ENCODE measurements at places on chromosomes 2 and 18.

DNA sequence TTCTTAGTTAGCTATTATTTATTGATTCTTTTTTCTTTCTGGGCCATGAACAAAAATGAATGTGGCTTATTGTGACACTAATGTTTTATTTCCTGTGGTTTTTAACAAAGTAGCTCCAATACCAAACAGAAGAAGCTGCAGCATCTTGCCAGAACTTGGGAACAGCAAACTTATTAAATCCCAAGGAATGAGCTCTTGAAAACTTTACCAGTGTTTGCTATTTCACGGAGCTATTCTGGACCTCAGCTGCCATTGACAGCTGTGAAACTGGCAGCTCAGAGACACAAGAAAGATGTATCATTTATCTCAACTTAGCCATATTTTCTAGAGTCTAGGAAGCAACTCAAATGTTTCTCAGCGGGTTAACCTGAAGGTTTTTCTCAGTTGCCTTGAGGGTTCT lies 91.0 kb upstream of the NEUROD1 start:
- no peak for DNase-seq

DNA sequence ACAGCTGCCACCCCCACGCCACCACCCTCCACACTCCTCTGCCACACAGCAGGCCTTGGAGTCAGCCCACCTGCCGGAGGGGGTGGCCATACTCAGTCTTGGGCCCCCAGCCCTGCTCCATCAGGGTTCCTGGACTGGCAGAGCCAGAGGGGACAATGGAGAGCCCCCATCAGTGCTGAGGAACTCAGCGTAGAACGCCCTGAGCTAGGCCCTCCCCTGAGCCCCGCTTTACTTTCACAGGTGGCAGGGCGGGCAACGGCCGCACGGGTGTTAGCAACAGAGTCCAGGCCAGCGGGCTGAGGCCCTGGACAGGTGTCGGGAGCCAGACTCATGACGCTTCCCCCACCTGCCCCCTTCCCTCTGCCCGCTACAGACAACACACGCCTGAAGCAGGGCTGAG lies 47.1 kb downstream of the FOSL2 start:
- DNase-seq = no peak

- DNase-seq = no peak
Measured at GRCh38 chr2:10283106-10284062, 19.3 kb upstream of the HPCAL1 start.

- DNase-seq = peak; percentile 82
Measured at GRCh38 chr2:39513641-39514094, 76.6 kb upstream of the MAP4K3 start.

DNA sequence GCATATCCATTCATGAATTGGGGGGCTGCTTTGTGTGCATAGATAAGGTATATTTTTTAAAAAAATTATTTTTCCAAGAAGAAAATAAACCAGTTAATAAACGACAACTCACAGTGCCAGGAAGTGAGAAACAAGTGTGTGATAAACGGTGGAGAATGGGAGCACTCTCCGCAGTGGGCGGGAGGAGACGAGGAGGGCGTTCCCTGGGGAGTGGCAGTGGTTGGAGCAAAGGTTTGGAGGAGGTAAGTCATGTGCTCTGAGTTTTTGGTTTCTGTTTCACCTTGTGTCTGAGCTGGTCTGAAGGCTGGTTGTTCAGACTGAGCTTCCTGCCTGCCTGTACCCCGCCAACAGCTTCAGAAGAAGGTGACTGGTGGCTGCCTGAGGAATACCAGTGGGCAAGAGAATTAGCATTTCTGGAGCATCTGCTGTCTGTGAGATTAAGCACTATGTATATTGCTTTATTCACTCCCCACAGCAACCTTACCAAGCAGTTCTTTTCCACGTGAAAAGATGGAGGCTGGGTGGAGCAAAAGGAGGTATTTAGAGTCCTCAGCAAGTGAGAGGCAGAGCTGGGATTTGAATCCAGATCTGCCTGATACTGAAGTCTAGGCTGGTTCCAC lies 27.0 kb upstream of the CASP8 start:
- DNase-seq = peak; percentile 88

- no peak for DNase-seq
Measured at GRCh38 chr2:42076357-42077225, 28.8 kb downstream of the PKDCC start.

DNA sequence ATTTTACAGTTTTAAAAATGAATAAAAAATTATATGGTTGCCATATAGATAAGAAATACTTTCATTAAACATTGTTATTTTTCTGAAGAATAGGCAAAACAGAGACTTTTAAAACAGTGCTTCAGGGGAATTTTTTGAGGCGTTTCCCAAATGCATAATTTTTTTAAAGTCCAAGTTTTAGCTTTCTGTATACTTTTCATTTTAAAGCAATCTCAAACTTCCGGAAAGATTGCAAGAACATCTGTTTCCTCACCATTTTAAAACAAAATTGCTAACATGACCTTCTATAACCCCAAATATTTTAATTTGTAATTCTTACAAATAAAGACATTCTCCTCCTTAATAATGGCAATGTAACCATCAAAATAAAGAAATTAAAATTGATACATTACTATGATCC lies 15.1 kb upstream of the MBD2 start:
- no peak for DNase-seq

GRCh38 chr2:171855401-171855800 lies 38.6 kb downstream of the SLC25A12 start:
- no peak for DNase-seq

GRCh38 chr2:6854416-6854815 lies 11.3 kb downstream of the CMPK2 start:
- no peak for DNase-seq

- DNase-seq = peak; percentile 92
Measured at GRCh38 chr2:26184555-26185303, 11.8 kb downstream of the GAREM2 start.

GRCh38 chr2:190636361-190636760 lies 12.5 kb upstream of the NAB1 start:
- DNase-seq = no peak

DNA sequence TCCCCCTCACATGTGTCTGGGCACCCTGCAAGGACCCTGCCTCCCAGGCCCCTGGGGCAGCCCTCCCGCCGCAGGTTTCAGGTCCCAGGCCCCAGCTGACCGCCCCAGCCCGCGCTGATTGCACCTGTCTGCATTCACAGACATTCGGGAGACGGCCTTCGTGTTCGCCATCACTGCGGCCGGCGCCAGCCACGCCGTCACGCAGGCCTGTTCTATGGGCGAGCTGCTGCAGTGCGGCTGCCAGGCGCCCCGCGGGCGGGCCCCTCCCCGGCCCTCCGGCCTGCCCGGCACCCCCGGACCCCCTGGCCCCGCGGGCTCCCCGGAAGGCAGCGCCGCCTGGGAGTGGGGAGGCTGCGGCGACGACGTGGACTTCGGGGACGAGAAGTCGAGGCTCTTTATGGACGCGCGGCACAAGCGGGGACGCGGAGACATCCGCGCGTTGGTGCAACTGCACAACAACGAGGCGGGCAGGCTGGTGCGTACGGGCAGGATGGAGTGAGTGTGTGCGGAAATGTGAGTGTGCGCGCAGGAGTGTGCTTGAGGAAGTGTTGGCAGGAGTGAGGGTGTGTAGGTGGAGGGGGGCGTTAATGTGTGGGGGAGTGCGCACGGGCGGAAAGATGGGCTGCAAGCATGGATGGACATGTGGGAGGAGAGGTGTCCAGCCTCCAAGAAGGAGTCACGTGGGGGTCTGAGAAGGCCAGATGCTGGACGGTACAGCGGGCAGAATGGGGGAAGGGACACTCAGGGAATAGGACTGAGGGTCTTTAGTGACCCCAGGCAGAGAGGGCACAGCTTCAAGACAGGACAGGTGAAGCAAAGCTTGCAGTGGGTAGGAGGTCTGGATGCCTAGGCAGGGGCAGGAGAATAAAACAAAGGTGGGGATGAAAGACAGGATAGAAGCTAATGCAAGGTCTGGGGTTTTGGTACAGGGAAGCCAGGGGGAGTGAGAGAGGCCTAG lies 9.0 kb upstream of the WNT10A start:
- peak; percentile 44 for DNase-seq

DNA sequence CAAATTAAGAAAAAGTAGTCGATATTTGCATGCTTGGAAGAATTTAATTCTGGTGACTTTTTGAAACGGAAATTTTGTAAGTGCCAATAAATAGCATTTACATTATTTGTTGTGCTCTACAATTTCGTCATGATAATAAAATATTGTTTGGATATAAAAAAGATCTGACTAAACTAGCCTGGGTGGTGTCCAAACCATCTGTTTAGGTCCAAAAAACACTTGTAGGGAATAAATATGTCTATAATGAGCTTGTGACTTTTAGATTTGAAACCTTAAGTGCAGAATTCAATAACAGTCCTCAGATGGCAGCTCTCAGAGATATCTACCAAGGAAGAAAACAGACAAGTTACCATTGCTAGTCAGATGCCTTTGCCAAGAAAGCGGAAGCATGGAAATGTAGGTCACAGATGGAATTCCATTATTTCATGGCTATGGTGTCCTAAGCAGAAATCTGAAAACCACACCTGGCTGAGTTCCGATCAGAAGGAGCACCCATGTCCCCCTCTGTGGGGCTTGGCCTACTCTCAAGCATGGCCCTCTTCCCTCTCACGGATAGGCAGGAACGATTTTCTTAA lies 731.1 kb downstream of the RNF144A start:
- no peak for DNase-seq

DNA sequence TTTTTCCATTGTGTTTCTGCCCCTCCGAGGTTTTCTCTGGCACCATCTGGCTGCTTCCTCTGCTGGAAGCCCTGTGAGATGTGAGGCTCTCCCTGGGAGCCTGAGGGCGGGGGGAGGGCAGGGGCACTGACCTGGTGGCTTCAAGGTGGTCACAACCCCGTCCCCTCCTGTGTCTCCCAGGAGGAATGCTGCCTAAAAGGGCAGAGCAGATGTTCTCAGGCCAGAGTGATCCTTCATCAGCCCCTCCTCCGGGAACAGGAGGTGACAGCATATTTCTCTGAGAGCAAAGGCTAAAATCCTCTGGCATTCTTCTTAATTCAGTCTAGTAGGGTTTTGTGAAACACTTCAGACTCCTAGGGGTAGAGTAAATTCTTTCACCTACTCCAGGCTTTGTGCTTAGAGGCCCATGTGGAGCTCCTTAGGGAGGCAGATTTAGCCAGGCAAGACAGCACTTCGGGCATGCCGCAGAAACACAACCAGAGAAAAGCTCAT lies 18.3 kb upstream of the GREB1 start:
- DNase-seq = peak; percentile 77

GRCh38 chr2:184685999-184686841 lies 87.9 kb downstream of the ZNF804A start:
- peak; percentile 38 for DNase-seq

DNA sequence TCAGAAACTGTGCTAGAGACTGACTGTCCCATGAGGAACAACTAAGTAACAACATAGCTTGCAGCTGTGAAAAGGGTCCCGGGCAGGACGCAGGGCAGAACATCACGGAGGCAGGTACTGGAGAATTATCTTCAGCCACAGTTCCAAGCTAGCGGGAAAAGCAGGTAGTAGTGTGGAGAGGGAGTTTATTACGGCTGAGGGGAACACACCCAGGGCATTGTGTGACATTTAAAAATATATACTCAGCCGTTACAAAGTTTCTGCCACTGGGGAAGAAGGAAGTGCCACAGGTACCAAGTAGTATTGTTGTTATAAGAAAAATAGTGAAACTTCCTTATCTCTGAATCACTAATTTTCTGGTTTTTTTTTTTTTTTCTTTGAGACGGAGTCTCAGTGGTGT lies 179.6 kb downstream of the LAMA1 start:
- no peak for DNase-seq

DNA sequence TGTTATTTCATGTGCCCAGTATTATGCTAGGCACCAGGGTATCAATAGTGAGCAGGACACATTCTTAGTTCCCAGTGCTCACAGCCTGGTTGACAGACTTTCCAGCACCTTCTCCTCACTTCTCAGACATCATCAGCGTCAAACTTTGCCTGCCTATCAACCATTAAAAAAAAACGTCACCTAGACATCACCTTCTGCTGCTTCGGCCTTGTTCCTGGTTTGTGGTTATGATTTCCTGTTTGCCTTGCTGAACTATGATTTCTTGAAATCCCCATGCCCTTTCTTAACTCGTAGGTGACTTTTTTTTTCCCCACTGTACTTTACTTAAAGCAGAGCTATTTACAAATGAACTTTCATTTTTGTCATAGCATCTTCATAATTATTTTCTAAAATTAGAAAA lies 60.4 kb upstream of the NABP1 start:
- DNase-seq = no peak

GRCh38 chr18:65755616-65756015 lies 4.8 kb downstream of the CDH7 start:
- DNase-seq = no peak

DNA sequence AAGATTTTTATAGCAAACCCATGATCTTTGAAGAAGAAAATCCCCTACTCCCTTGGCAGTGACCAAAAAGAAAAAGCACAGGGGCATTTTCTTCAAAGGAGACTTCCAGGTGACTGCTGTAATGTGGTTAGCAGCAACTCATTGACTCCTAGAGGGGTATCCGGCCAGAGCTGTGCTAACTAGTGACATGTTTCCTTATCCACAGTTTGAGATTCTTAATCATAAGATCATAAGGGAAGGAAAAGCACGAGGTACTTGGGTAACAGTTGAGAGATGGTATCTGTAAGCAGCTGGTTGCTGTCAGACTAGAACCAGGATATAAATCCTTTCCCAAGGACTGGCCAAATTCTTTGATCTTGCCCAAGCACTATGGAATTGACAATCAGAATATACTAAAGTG lies 124.7 kb downstream of the MREG start:
- DNase-seq = no peak

- DNase-seq = no peak
Measured at GRCh38 chr18:46629361-46629760, 27.7 kb downstream of the LOXHD1 start.

DNA sequence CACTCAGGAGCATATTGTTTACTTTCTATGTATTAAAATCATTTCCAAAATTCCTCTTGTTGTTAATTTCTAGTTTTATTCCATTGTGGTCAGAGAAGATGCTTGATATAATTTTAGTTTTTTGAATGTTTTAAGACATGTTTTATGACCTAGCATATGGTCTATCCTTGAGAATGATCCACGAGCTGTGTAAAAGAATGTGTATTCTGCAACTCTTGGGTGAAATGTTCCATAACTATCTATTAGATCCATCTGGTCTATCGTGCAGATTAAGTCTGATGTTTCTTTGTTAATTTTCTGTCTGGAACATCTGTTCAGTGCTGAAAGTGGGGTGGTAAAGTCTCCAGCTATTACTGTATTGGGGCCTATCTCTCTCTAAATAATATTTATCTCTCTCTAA lies 83.3 kb upstream of the EPAS1 start:
- DNase-seq = no peak

GRCh38 chr2:55842046-55842445 lies 81.5 kb downstream of the EFEMP1 start:
- no peak for DNase-seq

GRCh38 chr18:5414546-5414945 lies 119.0 kb upstream of the ZBTB14 start:
- peak; percentile 68 for DNase-seq

DNA sequence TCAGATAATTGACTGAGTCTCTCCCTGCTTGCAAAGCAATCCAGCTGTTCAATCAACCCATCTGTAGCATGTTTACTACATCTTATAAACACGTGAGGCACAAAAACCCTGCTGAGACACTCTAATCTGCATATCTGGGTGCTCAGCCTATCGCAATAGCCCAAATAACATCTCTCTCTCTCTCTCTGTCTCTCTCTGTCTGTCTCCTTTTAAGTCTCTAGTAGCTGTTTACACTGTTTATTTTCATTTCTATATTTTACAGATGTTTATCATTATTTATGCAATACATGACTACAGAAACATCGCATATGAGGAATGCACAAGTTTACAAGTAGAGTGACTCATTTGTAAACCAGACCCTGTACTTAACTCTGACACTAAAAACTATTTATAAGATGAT lies 422.1 kb upstream of the DSEL start:
- no peak for DNase-seq
